ENCODE measurements at places on chromosomes 5 and 9.

GRCh38 chr9:35914301-35914807 is 5.1 kb downstream of the SPAAR start:
- DNase-seq: no peak

GRCh38 chr9:36768677-36769076 is 196.0 kb downstream of the MELK start:
- DNase-seq: no peak

DNA sequence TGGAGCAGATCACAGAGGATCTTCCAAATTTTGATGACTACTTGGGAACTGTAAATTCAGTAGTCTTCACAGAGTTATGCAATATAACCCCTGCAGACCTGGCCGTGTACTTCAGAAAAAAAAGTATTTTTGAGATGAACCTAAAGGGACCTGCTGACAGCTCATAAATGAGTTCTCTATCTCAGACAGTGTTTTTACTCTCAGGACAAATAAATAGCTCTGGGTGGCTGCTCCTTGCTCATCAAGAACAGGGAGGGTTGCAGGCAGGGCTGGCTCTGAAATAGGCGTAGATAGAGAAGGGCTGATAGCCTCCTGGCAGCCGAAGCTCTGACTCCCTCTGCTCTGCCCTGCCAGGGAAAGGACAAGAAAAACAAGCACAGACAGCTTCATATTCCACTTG is 64.8 kb downstream of the PLAC8L1 start:
- DNase-seq: no peak

DNA sequence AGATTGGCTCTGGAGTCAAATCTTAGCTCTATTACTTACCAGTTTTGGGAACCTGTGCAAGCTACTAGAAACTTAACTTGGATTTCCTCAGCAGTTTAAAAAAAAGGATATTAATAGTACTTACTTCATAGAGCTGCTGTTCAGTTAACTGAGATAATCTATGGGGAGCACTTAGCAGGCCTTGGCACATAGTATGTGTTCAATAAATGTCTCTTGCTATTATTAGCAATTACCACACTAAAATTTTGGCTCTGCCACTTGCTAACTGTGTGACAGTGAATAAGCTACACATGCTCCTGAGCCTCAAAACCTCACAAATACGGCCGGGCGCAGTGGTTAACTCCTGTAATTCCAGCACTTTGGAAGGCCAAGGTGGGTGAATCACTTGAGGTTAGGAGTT is 55.9 kb downstream of the CDK5RAP2 start:
- DNase-seq: no peak

- DNase-seq: no peak
Observed at GRCh38 chr9:5578698-5579085, 50.2 kb upstream of the RIC1 start.

- DNase-seq: no peak
Observed at GRCh38 chr5:50658246-50658645, 8.2 kb upstream of the PARP8 start.

DNA sequence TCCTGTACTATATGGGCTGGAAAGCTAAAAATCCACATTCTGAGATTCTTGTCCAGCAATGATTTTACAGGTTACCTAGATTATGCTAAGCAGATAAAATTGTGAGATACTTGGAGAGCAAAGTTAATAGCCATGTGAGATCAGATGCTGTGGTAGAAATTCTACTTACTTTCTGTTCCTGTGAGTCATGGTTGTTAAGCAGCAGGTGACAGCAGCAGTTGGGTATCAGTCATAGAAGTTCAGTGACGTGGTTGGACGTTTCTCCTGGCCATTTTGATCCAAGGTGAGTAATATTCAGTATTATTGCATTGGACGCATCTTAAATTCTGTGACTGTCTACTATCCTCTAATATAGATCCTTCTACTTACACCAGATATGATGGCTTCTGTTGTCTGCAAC is 524.5 kb downstream of the TMEM38B start:
- no peak for DNase-seq

GRCh38 chr9:11992866-11993265 is 700.3 kb upstream of the TYRP1 start:
- peak; percentile 14 for DNase-seq

GRCh38 chr5:171310819-171311321 is 1.8 kb downstream of the TLX3 start:
- no peak for DNase-seq

DNA sequence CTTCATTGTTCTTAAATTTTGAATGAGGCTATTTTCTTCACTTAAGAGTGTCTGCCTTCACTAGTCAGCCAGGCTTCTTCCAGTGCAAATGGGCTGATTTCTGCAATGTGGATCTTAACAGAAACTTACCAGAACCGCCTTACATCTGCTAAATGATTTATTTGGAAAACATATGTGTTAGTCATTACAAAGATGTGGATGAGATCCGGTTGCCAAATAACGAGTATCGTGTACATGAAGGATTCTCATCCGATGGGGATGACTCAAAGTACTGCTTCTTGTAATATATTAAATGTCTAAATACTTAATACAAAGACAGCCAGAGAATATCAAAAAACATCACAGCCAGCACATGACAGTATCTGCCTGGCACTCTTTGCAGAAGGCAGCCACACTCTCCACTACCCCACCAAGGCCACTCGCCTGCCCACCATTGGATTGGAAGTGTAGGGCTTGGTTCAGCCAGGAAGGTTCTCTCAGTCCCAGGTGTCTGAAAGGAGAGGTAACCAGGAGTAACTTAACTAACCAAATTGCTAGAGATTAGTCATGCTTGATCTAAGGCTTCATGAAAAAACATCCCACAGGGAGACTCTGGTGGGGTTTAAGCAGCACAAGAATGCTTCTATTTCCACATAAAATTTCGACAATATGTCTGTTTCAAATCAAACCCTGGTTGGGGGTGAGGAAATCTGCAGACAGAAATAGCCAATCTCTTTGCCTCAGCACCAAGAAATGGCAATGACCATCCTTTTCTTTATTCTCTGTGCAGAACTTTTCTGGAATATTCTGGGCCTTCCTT is 174.8 kb downstream of the GADD45G start:
- DNase-seq: no peak

- DNase-seq: no peak
Observed at GRCh38 chr5:167949435-167949834, 342.0 kb upstream of the WWC1 start.

GRCh38 chr9:22813529-22813928 is 366.9 kb downstream of the DMRTA1 start:
- DNase-seq: peak; percentile 18

GRCh38 chr5:84168841-84169240 is 215.8 kb downstream of the EDIL3 start:
- DNase-seq: no peak

- no peak for DNase-seq
Observed at GRCh38 chr5:39116344-39117170, 42.4 kb upstream of the RICTOR start.

DNA sequence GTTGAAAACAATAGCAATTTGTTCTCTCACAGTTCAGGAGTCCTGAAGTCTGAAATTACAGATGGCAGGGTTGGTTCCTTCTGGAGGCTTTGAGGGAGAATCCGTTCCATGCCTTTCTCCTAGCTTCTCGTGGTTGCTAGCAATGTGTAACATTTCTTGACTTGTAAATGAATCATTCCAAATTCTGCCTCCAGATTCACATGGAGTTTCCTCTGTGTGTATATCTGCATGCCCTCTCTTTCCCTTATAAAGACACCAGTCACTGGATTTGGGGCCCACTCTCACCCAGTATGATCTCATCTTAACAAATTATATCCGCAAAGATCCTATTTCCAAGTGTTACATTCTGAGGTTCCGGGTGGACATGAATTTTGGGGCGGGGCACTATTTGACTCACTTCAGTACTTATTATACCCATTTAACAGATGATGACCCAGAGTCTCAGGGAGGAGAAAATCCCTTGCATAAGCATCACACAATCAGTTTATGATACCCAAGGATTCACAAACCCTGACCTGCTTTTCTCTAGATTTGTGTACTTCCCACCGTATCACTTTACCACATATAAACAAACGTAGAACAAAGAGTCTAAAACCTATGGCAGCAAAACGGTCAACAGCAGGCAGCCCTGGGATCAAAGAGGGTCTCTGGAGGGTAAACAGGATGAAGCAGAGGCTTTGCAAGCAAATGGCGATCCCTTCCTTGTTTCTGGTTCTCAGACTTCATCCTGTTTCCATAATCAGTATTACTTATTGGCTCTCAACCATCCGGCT is 93.7 kb downstream of the C9orf152 start:
- no peak for DNase-seq

- peak; percentile 10 for DNase-seq
Observed at GRCh38 chr9:21096172-21096900, 18.6 kb upstream of the IFNB1 start.

- no peak for DNase-seq
Observed at GRCh38 chr5:55191165-55191564, 18.2 kb upstream of the CDC20B start.

GRCh38 chr5:107769519-107769918 is 98.8 kb upstream of the EFNA5 start:
- no peak for DNase-seq

GRCh38 chr5:34538026-34538672 is 118.0 kb upstream of the RAI14 start:
- DNase-seq: no peak

- DNase-seq: no peak
Observed at GRCh38 chr5:2901511-2901910, 150.0 kb upstream of the IRX2 start.

GRCh38 chr5:81021486-81021885 is 61.3 kb downstream of the RASGRF2 start:
- no peak for DNase-seq

GRCh38 chr5:127439644-127440043 is 77.8 kb upstream of the PRRC1 start:
- DNase-seq: no peak

DNA sequence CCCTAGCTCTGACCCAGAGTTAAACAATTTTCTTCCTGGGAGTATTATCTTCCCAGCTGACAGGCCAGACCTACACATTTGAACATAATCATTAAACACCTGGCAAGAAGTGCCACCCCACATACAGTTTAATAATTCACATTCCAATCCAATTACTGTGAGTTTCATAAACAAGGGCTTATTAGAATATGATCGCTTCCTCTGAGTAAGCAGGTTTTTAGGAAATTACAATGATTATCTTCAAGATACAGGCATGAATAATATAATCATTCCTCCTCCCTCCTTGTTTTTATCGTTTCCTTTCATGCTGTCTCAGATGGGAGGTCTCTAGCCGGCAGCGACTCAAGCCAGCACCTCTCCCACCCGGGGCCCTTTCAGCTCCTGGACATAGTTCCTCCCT is 15.8 kb upstream of the KIF4B start:
- no peak for DNase-seq

DNA sequence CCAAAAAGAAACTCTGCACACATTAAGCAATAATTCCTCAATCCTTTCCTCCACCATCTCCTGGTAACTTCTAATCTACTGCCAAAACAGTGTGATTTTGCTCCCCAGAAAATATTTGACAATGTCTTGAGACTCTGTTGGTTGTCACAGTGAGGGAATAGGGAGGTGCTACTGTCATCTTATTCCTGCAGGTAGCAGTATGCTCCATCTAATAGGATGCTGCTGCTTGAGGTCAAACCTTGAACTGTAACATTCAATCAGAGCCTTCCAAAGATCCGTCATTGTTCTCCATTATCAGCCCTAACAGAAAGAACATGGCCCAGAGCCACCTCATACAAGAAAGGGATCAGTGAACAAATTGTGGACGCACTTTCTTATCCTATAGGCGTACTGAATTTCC is 514.7 kb upstream of the GRIN3A start:
- DNase-seq: no peak

GRCh38 chr5:36060420-36060887 is 6.2 kb downstream of the UGT3A2 start:
- no peak for DNase-seq

DNA sequence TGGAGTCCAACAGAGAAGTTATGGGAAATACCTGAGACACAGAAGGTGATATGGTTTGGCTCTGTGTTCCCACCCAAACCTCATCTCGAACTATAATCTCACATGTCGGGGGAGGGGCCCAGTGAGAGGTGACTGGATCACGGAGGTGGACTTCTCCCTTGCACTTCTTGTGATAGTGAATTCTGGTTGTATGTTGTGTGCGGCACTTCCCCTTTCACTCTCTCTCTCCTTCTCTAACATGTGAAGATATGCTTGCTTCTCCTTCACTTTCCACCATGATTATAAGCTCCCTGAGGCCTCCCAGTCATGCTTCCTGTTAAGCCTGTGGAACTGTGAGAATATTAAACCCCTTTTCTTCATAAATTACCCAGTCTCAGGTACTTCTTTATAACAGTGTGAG is 96.1 kb downstream of the TMEM232 start:
- no peak for DNase-seq

- DNase-seq: no peak
Observed at GRCh38 chr5:110917161-110917875, 154.2 kb upstream of the TSLP start.

DNA sequence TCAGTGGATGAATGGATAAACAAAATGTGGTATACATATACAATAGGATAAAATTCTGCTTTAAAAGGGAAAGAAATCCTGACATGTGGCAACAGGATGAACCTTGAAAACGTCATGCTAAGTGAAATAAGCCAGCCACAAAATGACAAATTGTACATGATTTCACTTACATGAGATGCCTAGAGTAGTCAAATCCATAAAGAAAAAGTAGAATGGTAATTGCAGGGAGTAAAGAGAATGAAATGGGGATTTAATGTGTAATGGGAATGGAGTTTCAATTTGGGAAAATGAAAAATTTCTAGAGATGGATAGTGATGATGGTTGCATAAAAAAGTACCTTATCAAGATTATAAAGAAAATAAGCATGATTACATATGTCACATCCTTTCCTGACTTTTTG is 1489.2 kb upstream of the C9orf72 start:
- DNase-seq: no peak

GRCh38 chr5:149837680-149838269 is 106.8 kb downstream of the PDE6A start:
- DNase-seq: peak; percentile 46

DNA sequence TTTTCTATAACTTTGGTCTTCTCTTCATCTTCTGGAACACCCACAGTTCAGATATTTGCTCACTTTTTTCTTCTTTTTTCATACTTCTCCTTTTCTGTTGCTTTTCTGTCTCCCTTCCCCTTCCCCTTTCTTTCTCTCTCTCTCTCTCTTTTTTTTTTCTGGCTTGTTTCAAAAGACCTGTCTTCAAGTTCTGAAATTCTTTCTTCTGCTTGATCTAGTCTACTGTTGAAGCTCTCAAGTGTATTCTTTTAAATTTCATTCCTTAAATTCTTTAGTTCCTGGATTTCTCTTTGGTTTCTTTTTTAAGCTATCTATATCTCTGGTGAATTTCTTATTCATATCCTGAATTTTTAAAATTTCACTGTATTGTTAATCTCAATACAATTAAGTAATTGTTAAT is 11.2 kb downstream of the ALG2 start:
- DNase-seq: no peak

- DNase-seq: no peak
Observed at GRCh38 chr9:70398145-70398556, 16.3 kb downstream of the KLF9 start.

- no peak for DNase-seq
Observed at GRCh38 chr9:2276296-2276695, 261.1 kb downstream of the SMARCA2 start.

Measured in NCI-H1436 (cell line).